ENCODE measurements at places on chromosomes 1 and 21.
A peak's percentile ranks its signal among the peaks of the same experiment; 100 is the strongest.

GRCh38 chr1:77179632-77180031 is 39.6 kb downstream of the PIGK start:
- no peak for DNase-seq

DNA sequence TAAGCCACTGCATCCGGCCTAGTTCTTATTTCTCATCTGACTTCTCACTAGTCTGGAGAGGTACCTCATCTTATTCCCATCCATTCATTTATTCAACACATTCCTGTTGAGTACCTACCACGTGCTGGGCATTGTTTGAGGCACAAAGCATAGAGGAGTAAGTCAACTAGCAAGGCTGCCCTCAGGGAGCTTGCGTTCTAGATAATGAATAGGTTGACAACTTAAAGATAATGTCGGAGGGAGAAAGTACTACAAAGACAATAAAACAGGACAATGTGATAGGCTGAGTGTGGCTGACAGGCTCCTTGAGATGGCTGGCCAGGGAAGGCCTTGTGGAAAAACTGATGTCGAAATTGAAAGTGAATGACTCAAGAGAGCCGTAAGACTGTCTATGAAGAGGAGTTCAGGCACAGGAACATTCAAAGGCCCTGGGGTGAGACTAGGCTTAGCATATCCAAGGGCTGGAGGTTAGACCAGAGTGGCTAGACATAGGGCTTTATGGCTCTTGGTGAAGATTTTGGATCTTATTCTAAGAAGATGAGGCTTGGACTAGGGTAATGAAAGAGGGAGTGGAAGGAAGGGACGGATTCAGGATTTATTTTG is 18.3 kb downstream of the SPATA21 start:
- DNase-seq, result peak; percentile 35

DNA sequence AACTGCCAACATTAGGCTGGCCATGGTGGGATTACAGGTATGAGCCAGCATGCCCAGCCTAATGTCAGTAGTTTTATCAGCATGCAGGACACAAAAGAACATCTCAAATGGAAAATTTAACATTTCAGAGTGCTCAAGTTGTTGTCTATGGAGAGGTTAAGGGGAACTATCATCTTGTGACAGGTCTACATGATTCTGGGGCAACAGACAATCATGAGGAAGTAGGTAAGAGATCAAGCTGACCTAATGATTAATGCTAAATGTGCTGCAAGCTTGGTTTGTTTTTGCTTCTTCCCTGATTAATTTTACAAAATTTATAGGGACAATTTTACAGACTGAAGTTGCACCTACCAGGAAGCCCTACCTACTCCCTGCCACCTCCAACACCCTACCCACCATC is 36.6 kb downstream of the FMO4 start:
- no peak for DNase-seq

DNA sequence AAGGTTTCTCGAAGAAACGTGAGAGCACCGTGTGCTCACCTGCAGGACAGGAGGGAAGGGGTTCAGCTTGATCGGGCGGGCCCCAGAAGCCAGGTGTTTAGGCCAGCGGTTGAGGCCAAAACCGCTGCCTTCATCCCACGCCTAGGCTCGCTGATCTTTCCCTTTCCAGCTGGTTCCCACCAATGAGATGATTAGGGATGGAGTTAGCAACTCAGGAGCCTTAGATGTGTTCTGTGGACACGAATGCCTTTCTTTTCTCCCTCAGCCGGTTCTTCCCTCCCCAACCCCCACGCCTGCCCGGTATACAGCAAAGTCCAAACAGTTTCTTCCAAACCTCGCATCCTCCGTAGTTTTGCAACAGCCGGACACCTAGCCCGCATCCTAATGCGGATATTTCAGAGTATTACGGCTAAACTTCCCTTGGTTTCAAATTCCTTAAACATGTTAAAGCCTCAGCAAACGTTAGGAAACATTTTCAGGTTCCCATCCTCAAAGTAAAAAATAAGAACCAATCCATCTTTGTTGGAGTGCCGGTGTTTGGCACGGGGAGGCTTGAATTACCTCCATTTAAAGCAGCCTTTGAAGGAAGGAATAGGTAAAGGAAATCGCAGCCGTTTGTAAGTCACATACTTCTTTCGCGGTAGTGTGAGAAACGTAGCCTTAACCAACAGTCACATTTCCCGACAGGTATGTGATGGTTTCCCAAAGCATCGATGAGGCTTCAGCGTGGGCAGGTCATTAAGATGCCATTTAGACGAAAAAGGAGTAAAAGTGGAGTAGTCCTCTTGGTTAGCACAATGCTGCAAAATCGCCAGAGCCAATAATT is 1.1 kb downstream of the LRRC8C start:
- peak; percentile 53 for DNase-seq

DNA sequence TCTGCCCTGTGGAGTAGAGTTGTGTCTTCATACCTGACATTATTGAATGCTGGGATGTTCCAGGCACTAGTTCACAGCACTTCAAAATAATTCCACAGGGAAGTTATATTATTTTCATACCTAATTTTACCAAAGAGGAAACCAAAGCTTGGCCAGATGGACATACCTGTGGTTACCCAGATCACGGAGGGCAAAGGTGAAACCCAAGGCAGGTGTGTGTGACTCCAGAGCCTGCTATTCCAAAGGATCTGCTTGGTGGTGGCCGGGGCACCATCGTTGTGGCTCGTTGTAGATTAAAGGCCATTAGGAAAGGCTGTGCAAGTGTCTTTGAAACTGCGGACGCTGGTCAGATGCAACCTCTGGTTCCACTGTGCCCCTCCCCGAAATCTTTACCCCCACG is 108.6 kb downstream of the ZBTB18 start:
- no peak for DNase-seq

DNA sequence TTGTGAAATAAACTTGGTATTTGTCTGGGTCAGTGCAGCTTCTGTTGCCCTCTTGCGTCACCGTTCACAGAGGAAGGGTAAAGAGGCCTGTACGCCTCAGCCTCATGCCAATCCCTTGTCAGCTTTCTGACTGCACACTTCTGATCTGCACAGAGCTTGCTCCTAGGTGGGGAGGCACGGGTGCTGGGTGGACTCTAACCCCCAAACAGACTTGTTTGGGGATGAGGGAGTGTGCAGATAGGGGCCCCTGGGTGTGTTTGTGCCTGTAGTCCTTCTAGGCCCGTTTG is 803 bp upstream of the B4GALT2 start:
- DNase-seq, result no peak

GRCh38 chr1:47805921-47806361 is 191.2 kb downstream of the TRABD2B start:
- DNase-seq, result no peak

- DNase-seq, result no peak
These were observed 10.5 kb upstream of the OLIG1 start for GRCh38 chr21:33059380-33059841.

GRCh38 chr21:45042664-45043161 is 31.7 kb upstream of the ADARB1 start:
- DNase-seq, result no peak

- DNase-seq, result peak; percentile 90
These were observed 4.0 kb upstream of the MEX3A start for GRCh38 chr1:156086256-156086662.

DNA sequence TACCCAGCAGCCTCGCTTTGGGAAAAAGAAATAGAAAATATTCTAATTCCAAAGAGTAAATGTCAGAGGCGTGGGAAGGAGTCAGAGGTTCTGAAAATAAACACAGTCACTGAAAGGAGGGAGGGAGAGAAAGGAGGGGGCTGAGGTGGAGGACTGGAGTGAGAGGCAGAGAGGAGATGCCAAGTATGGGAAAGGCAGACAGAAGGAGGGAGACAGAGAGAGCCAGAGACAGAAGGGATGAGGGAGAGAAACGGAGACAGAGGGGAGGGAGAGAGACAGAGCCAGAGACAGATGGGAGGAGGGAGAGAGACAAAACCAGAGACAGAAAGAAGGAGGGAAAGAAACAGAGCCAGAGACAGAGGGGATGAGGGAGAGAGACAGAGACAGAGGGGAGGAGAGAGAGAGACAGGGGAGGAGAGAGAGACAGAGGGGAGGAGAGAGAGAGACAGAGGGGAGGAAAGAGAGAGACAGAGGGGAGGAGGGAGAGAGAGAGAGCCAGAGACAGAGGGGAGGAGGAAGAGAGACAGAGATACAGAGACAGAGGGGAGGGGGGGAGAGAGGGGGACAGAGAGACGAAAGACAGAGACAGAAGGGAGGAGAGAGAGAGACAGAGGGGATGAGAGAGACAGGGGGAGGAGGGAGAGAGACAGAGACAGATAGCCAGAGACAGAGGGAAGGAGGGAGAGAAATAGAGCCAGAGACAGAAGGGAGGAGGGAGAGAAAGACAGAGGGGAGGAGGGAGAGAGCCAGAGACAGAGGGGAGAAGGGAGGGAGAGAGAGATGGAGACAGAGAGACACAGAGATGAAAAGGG is 525.5 kb downstream of the MATN1 start:
- no peak for DNase-seq

GRCh38 chr1:110393286-110393685 is 2.5 kb upstream of the SLC16A4 start:
- no peak for DNase-seq

DNA sequence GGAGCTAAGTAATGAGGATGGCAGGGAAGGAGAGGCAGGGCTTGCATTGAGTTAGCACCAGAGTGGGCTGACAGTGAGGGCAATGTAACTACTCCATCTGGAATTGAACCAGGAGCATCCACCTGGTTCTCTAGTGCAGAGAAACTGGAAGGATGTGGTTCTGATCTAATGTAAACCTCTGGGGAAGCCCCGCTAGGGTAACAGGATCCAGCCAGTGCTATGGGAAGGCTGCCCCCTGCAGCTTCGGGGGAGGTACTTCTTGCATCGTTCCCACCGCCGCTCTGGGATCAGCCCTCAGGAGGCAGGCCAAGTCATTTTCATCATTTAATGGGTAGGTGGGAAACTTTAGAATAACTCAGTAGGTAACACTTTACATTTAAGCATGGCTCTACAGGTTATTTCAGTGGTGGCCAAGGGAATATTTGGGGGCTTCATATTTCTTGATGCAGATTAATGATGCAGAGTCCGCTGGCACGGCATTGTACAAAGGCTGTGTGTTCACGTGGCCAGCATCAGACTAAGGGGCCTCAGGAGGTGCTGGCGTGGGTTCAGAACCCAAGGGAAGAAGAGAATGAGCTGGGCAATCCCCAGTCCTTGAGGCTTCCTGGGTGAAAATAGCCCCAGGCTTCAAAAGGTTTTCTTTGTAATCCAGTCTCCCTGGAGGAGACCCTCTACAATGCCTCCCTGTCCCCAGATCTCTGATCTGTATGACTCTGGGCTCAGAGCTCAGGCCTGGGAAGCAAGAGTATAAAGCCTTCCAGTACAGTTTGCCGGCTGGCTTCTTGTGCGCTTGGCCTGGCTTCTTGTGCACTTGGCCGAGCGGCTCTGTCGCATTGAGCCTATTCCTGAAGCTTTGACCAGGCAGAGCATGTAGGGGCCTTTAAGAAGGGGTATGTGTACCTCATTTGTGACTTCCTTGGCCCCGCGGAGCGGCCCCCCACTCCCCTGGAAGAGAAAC is 26.4 kb upstream of the KAZN start:
- peak; percentile 1 for DNase-seq

DNA sequence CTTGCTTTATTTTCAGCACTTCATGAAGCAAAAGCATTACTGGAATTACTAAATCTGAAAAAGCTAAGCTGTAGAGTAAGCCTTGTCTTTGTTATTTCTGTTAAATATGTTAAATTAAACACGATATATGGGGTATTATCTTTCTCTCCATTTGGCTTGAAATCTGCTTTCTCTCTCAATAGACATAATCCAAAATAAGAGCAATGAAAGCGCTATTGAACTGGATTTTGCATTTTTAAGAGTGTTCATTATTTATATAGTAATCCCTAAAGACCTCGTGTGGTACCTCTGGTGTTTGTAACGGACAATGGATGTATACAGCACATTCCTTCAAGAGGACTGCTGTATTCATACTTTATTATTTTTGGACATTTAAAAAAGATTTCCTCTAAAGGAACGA is 91.5 kb upstream of the KCNE2 start:
- DNase-seq, result no peak

DNA sequence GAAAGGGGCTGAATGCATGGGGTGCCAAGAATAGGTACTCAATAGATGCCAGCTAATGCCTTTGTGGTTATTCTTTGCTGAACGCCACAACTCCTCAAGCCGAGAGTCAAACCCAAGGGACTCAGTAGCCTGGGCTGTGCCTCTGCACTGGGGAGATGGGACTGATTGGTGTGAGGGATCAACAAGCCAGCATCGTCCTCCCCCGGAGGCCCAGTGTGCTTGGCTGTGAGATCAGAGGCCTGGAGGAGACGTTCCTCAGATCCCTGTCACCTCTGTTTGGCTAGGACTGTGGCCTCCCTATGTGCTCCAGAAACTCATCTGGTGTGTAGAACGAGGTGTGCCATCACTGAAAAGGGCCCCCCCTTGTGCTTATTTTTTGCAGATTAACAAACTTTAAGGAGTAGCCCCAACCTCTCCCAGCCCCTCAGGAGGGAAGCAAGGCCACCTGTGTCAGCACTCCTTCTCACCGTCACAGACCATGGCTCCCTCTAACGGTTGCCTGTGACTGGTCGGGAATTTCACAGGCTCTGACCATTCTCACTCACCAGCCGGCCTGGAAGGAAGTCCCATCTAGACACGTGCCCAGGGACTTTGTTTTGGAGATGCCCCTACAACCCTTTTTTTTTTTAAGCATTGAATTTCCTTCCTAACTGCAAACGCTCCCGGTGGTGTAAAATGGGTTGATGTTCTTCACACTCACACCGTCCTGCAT is 194.0 kb upstream of the VAMP3 start:
- peak; percentile 27 for DNase-seq

DNA sequence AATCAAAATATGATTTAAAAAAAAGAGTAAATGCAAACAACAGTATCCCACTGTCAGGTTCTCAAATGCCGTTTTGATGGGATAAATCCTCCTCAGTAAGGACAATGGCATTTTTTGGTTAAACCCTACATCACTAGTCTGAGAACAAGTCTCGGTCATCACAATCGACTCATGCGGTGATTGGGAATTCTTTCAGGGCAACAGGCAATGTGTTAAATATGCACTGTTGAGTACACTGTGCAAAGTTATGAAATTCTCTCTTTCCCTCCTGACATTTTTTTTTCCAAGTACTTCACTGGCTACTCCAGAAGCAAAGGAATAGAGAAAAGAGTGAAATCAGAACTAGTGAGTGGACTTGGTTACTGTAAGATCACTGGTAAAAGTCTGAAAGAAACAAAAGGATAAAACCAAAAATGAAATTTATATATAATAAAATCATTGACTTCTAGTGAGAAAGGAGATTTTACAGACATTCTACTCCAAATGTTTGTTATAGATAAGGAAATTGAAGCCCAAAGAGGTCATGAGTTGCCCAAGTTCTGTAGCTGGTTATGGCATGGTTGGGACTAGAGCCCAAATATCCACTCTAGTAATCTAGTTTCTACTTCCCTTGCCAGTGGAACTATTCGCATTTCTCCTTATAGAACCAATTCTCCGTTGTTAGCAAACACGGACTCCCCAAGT is 111.3 kb downstream of the TGFBR3 start:
- DNase-seq, result peak; percentile 51

- peak; percentile 57 for DNase-seq
These were observed 2.9 kb downstream of the DDI2 start for GRCh38 chr1:15620155-15620545.

DNA sequence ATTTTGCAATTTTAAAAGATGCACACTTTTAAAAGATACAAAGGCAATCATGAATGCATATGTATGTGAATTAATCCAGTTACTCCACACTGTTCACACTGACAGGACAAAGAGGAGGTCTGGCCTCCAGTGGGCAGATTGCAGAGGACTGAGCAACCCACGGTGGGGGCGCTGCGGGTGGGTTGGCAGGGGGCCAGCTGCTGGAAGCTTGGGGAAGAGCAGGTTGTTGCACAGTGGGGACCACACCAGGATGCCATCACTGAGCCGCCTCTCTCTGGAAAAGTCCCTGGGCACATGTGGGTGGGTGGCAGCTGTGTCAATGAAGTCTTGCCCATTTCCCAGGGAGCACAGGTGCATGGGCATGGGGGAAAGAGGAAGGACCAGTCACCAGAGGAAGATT is 12.7 kb upstream of the PADI4 start:
- DNase-seq, result no peak
